Vagina (tissue), 2 donors: ENCODE measurements at places on chromosomes 7 and 10.

- no peak for DNase-seq
Measured at GRCh38 chr10:100238429-100238828, 9.0 kb upstream of the CHUK start.

- no peak for DNase-seq
Measured at GRCh38 chr7:17421941-17422340, 123.5 kb downstream of the AHR start.

DNA sequence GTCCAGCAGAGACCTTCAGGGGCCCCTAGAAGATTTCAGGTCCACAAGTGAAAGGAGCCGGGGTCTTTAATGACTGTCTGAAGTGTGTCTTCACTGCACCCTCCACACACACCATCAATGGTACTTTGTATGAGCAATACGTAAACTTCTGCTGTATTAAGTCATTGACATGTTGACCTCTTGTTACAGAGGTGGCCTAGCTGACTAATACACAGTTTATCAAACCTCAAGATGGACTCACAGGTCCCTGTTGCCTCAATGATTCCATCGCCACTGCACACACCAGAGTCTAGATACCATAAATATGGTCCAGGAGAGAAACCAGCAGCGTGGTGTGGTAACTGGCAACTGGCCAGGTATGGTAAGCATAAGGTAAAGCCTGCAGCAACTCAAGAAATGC lies 19.5 kb downstream of the KCNMA1 start:
- no peak for DNase-seq

DNA sequence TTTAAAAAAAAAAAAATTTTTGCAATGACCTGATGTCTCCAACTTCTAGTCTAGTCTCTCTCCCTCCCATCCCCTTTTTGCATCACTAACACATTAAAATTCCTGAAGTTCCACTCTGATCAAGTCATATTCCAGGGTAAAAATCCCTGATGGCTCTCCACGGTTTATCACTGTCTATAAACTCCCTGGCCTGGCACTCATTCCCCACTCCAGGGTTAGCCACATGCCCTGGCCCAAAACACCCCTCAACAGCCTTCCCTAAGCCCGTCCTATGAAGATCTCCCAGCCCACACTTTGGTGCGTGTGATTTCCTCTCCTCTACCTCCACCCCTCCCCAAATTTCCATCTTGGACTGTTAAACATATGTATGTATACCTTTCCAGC lies 125.4 kb downstream of the JAZF1 start:
- no peak for DNase-seq

DNA sequence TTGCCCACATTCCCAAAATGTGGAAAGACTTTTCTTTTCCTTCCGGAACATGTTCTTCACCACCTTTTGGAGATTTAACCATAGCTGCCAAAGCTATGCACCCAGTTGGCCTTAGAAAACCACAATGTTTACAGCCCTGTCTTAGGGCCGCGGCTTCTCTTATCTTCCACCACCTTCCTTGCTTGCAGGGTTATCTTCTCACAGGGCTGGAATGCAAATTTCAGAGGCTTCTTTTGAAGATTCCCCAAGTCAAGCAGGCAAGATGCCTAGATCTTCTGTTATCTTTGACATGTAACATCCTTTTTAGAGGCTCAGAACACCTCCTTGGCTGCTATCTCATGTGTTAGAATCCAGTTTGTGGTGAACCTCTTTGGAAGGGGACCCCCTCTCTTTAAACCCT lies 11.1 kb downstream of the KCTD7 start:
- no peak for DNase-seq

GRCh38 chr7:165661-166337 lies 26.6 kb upstream of the FAM20C start:
- DNase-seq: no peak

- peak; percentile 58 for DNase-seq
Measured at GRCh38 chr10:49008505-49009198, 69.0 kb upstream of the LRRC18 start.

GRCh38 chr7:155267436-155267835 lies 30.2 kb upstream of the INSIG1 start:
- no peak for DNase-seq

- DNase-seq: no peak
Measured at GRCh38 chr10:121772884-121773283, 154.9 kb downstream of the ATE1 start.

GRCh38 chr7:14235056-14235455 lies 245.6 kb upstream of the ETV1 start:
- DNase-seq: no peak

DNA sequence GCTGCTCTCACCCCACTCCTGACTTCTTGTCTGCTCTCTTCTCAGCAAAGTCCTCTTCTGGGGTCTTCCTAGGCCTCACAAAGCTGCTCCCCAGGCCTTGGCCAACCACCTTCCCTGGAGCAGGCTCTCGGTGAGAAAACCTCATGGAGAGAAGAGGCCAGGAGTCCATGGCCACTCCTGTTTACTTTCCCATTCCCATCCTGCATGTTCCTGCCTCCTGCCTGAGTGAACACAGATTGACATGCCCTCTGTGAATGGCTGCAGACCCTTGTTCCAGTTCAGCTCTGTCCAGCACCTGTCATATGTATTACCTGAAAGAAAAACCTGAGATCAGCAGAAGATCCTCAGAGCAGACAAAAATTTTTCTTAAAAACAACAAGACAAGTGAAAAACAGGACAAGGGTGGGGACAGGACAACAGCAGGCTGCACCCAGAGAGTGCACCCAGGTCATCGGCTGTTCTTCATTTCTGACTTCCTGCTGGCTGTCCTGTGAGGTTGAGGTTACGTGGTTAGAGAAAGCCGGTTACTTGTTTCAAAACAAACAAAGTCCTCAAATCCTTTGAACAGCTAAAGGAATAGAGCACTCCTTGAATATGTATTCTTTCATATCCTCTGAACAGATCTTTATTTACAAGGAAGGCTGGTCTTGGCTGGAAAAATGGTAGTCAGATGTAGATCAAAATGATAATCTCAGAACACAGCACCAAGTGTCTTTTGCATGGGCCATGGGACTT lies 34.0 kb upstream of the DLD start:
- DNase-seq: no peak

- DNase-seq: no peak
Measured at GRCh38 chr10:84563868-84564267, 235.5 kb downstream of the CCSER2 start.

DNA sequence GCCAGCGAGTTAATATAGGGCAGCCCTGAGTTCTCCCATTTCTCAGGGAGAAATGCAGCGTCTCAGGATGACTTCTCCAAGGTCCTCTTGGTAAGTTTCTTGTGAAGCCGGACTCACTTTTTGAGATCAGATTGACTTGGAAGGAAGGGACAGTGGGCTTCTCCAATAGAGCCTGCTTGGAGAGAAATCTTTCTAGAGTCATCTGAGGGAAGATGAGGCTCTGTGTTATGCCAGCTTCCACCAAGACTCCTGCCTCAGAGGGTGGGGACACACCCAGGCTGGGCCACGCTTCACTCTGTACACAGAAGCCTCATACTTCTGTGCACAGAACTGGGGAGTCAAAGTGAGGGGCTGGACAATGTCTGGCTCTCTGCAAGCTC lies 5.6 kb downstream of the C10orf105 start:
- no peak for DNase-seq

- no peak for DNase-seq
Measured at GRCh38 chr7:29300649-29301048, 106.1 kb downstream of the CHN2 start.

DNA sequence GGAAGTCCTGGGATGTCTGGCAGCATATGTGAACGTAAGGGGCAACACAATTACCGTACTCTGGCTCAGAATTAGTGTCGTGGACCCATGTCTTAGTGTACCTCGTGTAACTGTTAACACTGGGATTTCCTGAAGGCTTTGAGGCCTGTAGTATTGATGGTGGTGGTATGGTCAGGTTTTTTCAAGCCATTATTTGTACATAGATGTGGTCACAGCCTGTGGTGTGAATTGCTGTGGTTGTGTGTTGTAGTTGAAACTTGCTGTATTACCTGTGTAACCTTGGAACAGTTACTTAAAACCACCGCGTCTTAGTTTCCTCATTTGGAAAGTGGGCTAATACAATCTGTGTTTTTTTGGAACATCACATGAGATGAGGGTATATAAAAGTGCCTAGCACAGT lies 5.3 kb downstream of the EXOC4 start:
- no peak for DNase-seq

- no peak for DNase-seq
Measured at GRCh38 chr7:13290975-13291374, 603.5 kb downstream of the ARL4A start.

GRCh38 chr10:113278664-113279063 lies 274.2 kb upstream of the HABP2 start:
- no peak for DNase-seq

DNA sequence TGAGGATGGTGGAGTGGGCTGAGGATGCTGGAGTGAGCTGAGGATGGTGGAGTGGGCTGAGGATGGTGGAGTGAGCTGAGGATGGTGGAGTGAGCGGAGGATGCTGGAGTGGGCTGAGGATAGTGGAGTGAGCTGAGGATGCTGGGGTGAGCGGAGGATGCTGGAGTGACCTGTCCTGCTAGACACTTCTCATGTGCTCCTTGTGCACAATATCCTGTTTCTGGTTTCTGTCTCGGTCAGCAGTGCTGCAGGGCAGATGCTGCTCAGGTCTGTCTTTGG lies 29.2 kb downstream of the ANXA8 start:
- peak; percentile 64 for DNase-seq

GRCh38 chr10:119541459-119542356 lies 811 bp downstream of the RGS10 start:
- no peak for DNase-seq

DNA sequence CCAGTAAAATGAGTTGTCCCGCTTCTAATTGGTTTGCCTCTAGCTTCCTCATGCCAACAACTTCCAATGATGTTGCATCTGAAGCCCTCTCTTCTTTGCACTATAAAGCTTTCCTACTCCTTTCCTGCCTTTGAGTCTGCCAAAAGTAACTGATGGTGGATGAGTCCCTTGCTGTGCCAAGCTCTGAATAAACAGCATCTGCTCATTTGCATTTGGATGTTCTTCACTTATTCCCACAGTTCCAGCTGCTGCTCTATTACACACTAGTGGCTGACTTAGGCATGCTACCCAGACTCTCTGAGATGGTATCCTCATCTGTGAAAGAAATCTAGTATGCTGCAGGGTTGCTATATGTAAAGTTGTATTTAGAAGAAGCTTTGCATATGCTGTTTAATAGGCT lies 24.9 kb downstream of the SFR1 start:
- DNase-seq: no peak

DNA sequence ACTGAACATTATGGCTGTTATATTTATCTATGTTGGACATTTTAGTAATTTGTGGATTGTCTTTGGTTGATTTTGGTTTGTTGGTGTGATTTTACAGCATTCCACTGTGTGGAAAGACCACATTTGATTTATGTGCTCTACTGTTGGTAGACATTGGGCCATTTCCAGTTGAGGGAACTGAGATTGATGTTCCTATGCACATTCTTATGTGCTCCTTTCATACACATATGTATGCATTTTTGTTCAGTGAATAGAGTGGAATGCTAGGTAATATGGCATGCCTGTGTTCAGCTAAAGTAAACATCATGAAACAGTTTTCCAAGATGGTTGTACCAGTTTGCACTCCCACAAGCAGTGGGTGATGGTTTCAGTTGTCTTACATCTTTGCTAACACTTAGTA lies 15.1 kb downstream of the CACNB2 start:
- no peak for DNase-seq

DNA sequence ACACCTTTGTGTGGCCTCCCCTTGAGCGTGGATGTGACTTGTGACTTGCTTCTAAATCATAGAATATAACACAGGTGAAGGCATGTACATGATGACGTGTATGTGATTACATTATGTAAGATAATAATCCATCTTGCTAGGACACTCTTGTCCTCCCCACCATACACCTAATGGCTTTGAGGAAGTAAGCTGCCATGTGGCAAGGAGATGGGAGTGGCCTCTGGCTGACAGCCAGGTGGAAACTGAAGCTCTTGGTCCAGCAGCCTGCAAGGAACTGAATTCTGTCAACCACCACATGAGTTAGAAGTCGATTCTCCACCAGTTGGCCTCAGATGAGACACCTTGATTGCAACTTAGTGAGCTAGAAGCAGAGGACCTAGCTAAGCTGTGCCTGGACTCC lies 67.4 kb upstream of the ELN start:
- no peak for DNase-seq

DNA sequence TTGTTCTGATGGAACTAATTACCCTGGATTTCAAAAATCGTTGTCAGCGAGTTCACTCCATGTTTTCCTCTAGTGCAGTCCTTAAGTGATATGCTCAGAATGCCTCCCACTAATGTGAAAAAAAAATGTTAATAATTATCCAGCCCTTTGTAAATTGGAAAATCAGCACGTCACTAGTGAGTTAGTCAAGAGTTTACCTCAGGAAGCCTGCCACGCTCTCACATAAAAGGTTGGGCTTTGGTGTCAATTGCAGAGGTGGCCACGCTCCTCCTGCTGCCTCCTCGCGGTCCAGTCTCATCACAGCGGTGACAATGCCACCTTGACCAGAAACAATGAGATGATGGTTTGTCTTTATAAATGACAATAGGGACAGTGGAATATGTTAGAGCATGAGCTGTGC lies 22.5 kb downstream of the UPP1 start:
- DNase-seq: no peak

- no peak for DNase-seq
Measured at GRCh38 chr10:2825841-2826240, 241.5 kb upstream of the PFKP start.

DNA sequence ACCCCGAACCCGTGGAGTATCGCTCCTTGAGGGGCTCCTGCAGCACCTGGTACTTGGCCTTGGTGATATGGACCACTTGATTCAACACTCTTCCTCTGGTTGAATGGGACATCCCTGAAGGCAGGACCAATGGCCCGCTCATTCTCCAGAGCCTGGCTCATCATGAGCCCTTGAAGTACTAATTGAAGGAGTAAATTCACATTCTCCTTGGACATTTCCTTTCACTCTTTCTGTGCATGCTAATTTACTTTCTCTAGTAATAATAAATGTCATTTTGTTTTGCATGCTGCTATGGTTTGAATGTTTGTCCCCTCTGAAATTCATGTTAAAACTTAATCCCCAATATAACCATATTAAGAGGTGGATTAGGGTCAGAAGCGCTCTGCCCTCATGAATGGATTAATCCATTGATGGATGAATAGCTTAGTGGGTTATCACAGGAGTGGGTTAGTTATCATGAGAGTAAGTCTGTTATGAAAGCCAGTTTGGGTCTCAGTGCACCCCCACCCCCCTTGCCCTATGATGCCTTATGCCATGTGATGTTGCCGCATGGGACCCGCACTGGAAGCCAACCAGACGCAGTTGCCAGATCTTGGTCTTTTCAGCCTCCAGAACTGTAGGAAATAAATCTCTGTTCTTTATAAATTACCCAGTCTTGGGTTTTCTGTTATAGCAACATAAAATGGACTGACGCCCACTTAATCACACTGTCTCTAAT lies 23.8 kb downstream of the FGFBP3 start:
- no peak for DNase-seq

GRCh38 chr10:7314170-7314569 lies 96.7 kb downstream of the SFMBT2 start:
- no peak for DNase-seq
